ENCODE measurements at places on chromosomes 11 and 22. TPM values are rescaled to one million over a fixed set of nuclear protein-coding genes. Genes with fewer than 3 reads are reported as not detected.

The NUP98 gene
- total RNA-seq: 49.6 TPM

The ESAM gene
- total RNA-seq: 0.54 TPM

The MN1 gene
- 0.91 TPM for total RNA-seq

The CHRNA10 gene
- 0.91 TPM for total RNA-seq

DNA sequence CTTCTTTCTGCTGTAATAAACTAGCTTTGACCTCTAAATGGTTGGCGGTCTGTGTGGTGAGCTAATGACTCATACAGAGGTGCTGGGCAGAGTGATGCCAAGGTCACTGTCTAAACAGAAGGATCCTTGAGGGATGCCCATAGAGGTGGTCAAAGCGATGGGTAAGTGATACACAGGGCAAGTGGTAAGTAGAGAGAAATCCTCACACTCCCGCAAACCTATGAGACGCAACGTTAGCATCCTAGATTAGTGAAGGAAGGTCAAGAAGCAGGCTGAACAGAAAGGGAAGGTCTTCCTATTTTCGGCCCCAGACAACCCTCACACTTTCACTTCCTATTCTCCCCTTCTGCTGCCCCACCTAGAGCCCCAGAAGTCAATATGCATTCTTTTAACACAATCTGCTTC, 65.6 kb upstream of the SESN3 start:
- no peak overlapping the region for H3K4me3 ChIP-seq
- peaks cover 3% of the 10 kb centered on the region for H3K27me3 ChIP-seq
- H3K27ac ChIP-seq: no peak overlapping the region
- no peak for DNase-seq

DNA sequence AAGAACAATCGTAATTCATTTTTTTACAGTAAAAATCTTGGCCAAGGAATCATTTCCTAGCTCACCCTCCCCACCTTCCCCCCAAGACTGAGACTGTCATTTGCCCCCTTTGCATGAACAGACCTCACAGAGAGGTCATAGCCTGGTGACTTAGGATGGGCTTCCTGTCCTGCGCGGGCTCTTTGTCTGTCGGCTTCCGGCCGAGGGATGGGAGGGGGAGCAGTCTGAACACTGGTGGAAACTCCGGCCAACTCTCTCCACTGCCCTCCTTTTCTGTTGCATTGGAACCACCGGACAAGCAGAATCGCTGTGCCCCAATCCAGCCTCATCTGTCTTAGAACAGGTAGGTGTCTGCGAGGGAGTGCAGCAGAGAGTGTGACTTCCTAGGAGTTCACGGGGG, 41.7 kb downstream of the TEAD1 start:
- DNase-seq: no peak
- no peak overlapping the region for H3K4me3 ChIP-seq
- no peaks in the 10 kb centered on the region for H3K36me3 ChIP-seq
- peaks cover 5% of the 10 kb centered on the region for H3K27me3 ChIP-seq
- peaks cover 29% of the 10 kb centered on the region for H3K4me1 ChIP-seq
- no peak overlapping the region for H3K27ac ChIP-seq

GRCh38 chr11:72263361-72263760, 19.4 kb upstream of the PHOX2A start:
- peaks cover 3% of the 10 kb centered on the region for H3K36me3 ChIP-seq
- H3K27ac ChIP-seq: no peak overlapping the region
- no peaks in the 10 kb centered on the region for H3K27me3 ChIP-seq
- no peak overlapping the region for H3K4me3 ChIP-seq
- DNase-seq: no peak

- H3K27ac ChIP-seq: no peak within 1 kb of the TSS
- peak within 1 kb of the TSS; percentile 84 for H3K4me3 ChIP-seq
- H3K36me3 ChIP-seq: no peaks in the 10 kb centered on the region
- H3K27me3 ChIP-seq: peaks cover 2% of the 10 kb centered on the region
- peak; percentile 36 for DNase-seq
Observed at GRCh38 chr11:111298413-111299100, at the start of gene POU2AF3. POU2AF3 (plus strand) TSS chr11:111298546; CDS start chr11:111298582, 36 bp downstream.

DNA sequence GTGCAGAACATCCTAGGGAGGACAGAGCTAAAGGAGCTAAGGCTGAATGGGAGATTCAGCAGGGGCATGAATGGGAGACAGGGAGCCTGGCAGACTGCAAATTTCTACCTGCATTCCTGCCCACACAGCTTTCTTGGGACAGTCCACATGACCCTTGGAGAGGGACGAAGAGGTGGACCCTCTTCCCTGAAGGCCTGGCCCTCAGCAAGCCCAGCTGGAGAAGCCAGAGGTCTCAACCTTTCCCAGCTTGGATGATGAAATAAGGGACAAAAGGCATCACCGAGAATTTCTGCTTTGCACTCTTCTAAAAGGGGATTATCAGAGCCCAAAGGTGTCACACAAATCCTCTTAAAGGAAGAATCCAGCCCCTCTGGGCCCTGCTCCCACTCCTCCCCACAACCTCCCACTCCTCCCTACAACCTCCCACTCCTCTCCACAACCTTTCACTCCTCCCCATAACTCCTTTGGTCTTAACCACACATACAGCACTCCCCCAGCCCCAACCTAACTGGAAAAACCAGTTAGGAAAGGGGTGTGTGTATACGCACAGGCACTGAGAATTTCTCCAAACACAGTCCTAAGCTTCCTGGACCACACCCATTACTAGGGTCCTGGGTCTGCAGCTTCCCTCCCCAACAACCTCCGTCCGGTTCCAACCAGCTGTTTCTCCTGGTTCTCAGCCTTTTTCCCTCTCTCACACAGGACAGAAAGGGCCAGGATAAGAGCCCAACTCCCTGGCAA, 38.4 kb downstream of the RPL27A start:
- no peak overlapping the region for H3K27ac ChIP-seq
- no peak overlapping the region for H3K4me3 ChIP-seq

DNA sequence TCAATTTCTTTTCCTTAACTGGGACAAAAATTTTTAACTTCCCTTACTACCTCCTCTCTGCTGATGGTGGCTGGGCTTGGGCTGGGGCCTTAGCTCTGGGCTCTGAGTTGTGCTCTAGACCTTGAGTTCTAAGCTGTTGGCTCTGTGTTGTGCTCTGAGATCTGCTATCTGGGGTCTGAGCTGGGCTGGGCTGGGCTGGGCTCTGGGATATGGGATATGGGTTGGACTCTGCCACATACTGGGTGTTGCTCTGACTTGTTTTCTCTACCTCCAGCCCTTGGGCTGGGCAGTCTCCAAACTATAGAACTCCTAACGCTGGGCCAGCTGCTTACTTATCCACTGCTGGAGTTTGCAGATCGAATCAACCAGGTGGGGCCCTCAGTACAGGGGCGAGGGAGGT, 41.9 kb downstream of the DNHD1 start:
- no peaks in the 10 kb centered on the region for H3K36me3 ChIP-seq
- H3K27ac ChIP-seq: no peak overlapping the region
- H3K4me1 ChIP-seq: peaks cover 4% of the 10 kb centered on the region
- H3K27me3 ChIP-seq: peaks cover 4% of the 10 kb centered on the region

DNA sequence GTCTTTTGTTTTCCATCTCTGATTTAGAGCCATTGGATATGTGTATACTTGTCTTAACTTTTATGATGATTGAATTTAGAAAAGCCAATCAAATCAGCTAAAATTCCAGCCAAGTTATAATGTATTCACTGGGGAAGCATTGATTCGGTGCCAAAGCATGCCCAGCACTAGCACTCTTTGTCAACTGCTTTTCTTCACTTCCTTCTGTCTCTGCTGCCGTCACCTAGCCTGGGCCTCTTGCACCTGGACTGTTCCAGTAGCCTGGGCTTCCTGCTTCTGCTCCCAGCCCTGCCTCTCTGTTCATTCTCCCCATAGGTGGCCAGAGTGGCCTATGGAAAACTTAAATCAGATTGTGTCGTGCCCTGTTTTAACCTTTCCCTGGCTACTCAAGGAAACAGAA, 80.7 kb downstream of the NAV2 start:
- peaks cover 4% of the 10 kb centered on the region for H3K27me3 ChIP-seq
- no peak overlapping the region for H3K27ac ChIP-seq
- H3K4me3 ChIP-seq: no peak overlapping the region

DNA sequence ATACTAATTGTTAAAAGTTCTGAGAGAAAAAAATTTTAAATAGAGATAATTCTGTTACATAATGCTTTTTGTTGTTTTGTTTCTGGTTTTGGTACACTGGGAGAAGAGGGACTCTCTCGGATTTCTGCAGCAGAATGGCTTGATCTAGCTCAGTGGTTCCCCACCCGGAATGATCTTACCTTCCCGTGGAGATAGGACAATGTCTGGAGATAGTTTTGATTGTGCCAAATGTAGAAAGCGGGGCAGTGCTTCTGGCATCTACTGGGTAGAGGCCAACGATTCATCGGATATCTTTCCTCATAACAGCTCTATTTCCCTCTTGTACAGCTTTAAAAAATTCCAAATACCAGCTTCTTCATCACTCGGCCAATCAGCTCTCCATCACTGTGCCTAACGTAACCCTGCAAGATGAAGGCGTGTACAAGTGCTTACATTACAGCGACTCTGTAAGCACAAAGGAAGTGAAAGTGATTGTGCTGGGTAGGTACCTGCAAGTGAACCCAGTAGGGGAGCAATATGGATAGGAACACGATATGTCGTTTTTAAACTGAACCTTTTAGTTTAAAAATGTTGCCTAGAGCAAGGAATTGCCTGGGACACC, 13.2 kb downstream of the CRTAM start:
- no peak for DNase-seq
- H3K4me3 ChIP-seq: no peak overlapping the region
- no peaks in the 10 kb centered on the region for H3K4me1 ChIP-seq
- H3K27ac ChIP-seq: no peak overlapping the region
- no peaks in the 10 kb centered on the region for H3K27me3 ChIP-seq

- no peak for DNase-seq
- no peak overlapping the region for H3K4me3 ChIP-seq
- peaks cover 2% of the 10 kb centered on the region for H3K27me3 ChIP-seq
- no peaks in the 10 kb centered on the region for H3K4me1 ChIP-seq
- no peak overlapping the region for H3K27ac ChIP-seq
Observed at GRCh38 chr11:28736256-28736655, 628.1 kb downstream of the METTL15 start.

GRCh38 chr11:41313226-41313625, 146.2 kb downstream of the LRRC4C start:
- no peaks in the 10 kb centered on the region for H3K4me1 ChIP-seq
- no peak for DNase-seq
- no peak overlapping the region for H3K4me3 ChIP-seq
- H3K36me3 ChIP-seq: no peaks in the 10 kb centered on the region

- no peak overlapping the region for H3K4me3 ChIP-seq
- no peak for DNase-seq
- H3K4me1 ChIP-seq: no peaks in the 10 kb centered on the region
- H3K27me3 ChIP-seq: no peaks in the 10 kb centered on the region
- no peaks in the 10 kb centered on the region for H3K36me3 ChIP-seq
Observed at GRCh38 chr11:17230867-17231851, 23.4 kb upstream of the PIK3C2A start.

DNA sequence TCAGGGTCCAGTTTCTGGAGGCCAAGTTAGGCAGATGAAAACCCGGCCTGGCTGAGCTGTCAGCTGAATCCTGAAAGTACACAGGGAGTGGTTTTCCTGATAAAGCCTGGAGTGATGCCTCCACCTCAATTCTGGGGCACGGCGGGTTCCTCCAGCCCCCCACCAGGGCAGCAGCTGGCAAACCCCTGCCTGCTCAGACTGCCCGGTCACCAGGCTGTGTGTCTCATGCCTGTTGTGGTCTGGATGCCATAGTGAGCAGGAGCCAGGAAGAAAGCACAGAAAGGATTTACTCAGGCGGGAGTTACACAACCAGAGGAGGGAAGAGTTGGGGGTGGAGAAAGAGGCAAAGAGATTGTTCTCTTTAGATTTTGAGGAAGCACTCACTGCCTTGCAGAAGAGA, 119.9 kb upstream of the RASSF10 start:
- H3K36me3 ChIP-seq: peaks cover 5% of the 10 kb centered on the region
- peaks cover 21% of the 10 kb centered on the region for H3K4me1 ChIP-seq
- peaks cover 11% of the 10 kb centered on the region for H3K27me3 ChIP-seq
- no peak overlapping the region for H3K4me3 ChIP-seq
- no peak overlapping the region for H3K27ac ChIP-seq
- DNase-seq: no peak

DNA sequence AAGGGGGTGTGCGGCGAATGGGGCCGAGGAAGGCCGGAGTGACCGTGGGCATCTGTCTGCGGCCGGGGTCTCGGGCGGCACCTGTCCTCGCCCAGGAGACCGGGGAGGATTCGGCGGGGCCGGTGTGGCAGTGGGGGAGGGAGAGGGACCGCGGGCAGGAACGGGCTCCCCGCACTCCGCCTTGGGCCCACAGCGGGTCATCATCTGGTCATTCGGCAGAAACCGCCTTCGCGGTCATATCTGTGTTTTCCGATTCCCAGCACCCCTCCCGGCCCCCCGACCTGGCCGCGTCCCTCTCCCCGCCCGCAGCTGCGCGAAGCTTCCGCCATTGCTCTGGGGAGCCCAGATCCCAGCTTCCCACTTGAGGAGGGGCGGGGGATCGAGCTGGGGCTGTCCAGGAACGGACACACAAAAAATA, 824 bp upstream of the CBX6 start:
- H3K4me1 ChIP-seq: peaks cover 17% of the 10 kb centered on the region
- H3K4me3 ChIP-seq: peak overlapping the region; percentile 98
- no peaks in the 10 kb centered on the region for H3K36me3 ChIP-seq
- peak overlapping the region; percentile 98 for H3K27ac ChIP-seq
- DNase-seq: peak; percentile 69
